ENCODE measurements at places on chromosomes 7 and 10. TPM values are rescaled to one million over a fixed set of nuclear protein-coding genes. Genes with fewer than 3 reads are reported as not detected.
A peak's percentile ranks its signal among the peaks of the same experiment; 100 is the strongest.

- peaks cover 8% of the 10 kb centered on the region for H3K4me1 ChIP-seq
- H3K27ac ChIP-seq: no peak overlapping the region
- H3K4me3 ChIP-seq: no peak overlapping the region
These were observed 42.6 kb downstream of the MAP3K8 start for GRCh38 chr10:30476511-30477155.

The TAS2R4 gene
- total RNA-seq: 1.4 TPM

GRCh38 chr7:102080434-102081243 lies 206.0 kb upstream of the SH2B2 start:
- H3K4me3 ChIP-seq: no peak overlapping the region
- H3K27ac ChIP-seq: no peak overlapping the region
- DNase-seq: no peak
- H3K27me3 ChIP-seq: no peaks in the 10 kb centered on the region
- H3K4me1 ChIP-seq: peaks cover 5% of the 10 kb centered on the region

The SFTPA2 gene
- not detected for total RNA-seq

The TCERG1L gene
- 0.20 TPM for total RNA-seq

DNA sequence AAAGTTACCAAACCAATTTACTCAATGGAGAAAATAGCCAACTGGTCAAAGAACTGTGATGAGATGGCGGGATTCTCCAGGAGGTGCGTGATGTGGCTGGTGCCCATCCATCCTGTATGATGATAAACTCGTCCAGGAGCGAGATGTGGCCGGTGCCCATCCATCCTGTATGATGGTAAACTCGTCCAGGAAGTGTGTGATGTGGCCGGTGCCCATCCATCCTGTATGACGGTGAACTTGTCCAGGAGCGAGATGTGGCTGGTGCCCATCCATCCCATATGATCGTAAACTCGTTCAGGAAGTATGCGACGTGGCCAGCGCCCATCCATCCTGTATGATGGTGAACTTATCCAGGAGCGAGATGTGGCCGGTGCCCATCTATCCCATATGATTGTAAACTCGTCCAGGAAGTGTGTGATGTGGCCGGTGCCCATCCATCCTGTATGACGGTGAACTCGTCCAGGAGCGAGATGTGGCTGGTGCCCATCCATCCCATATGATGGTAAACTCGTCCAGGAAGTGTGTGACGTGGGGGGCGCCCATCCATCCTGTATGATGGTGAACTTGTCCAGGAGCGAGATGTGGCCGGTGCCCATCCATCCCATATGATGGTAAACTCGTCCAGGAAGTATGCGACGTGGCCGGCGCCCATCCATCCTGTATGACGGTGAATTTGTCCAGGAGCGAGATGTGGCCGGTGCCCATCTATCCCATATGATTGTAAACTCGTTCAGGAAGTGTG lies 496.2 kb downstream of the DNAJB6 start:
- H3K4me1 ChIP-seq: no peaks in the 10 kb centered on the region
- H3K36me3 ChIP-seq: no peaks in the 10 kb centered on the region
- no peak for DNase-seq
- H3K27me3 ChIP-seq: no peaks in the 10 kb centered on the region

The DKK1 gene
- total RNA-seq: not detected

- H3K4me1 ChIP-seq: peaks cover 2% of the 10 kb centered on the region
- peaks cover 31% of the 10 kb centered on the region for H3K27me3 ChIP-seq
- DNase-seq: peak; percentile 55
- H3K4me3 ChIP-seq: peak within 1 kb of the TSS; percentile 57
- H3K27ac ChIP-seq: no peak within 1 kb of the TSS
- H3K36me3 ChIP-seq: no peaks in the 10 kb centered on the region
These were observed at the start of gene CFAP46 for GRCh38 chr10:132942101-132943057. Gene CFAP46, minus strand, starts transcription at chr10:132942570. Its CDS starts 86 bp downstream, at chr10:132942484.

The NKX2-3 gene
- total RNA-seq: not detected

DNA sequence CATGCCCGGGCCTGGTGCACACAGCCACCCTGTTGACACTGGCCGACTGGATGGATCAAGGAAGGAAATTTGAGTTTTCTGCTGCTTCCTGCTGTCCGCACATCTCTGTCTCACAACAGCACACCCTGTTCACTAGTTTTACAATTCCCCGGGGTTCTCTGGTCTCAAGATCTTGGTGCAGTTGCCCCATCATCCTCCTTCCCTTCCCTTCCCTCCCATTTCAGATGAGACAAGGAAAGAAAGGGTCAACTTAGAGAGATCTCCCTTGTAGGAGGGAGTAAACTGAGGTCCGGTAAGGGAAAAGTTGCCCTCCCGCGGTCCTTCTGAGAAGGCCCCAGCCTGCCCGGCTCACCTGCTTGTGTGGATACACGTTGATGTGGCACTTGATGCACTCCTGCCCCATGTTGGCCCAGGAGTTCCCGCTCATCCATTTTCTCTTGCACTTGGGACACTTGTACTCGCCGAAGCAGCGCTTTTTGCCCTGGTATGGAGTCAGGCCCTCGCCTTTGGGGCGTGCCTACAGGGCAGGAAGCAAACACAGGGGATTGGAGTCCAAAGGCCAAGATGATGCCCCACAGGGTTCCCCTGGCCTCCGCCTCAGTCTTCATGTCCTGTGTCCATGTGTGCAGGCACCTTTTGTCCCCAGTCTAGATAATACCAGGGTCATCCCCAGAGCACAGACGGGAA lies 46.8 kb downstream of the PPIF start:
- H3K4me3 ChIP-seq: no peak overlapping the region
- DNase-seq: no peak
- H3K4me1 ChIP-seq: no peaks in the 10 kb centered on the region
- no peaks in the 10 kb centered on the region for H3K36me3 ChIP-seq
- no peak overlapping the region for H3K27ac ChIP-seq
- H3K27me3 ChIP-seq: no peaks in the 10 kb centered on the region

GRCh38 chr7:106070567-106071254 lies 41.4 kb downstream of the SYPL1 start:
- H3K4me3 ChIP-seq: peak overlapping the region; percentile 85
- H3K36me3 ChIP-seq: no peaks in the 10 kb centered on the region
- peak overlapping the region; percentile 98 for H3K27ac ChIP-seq

DNA sequence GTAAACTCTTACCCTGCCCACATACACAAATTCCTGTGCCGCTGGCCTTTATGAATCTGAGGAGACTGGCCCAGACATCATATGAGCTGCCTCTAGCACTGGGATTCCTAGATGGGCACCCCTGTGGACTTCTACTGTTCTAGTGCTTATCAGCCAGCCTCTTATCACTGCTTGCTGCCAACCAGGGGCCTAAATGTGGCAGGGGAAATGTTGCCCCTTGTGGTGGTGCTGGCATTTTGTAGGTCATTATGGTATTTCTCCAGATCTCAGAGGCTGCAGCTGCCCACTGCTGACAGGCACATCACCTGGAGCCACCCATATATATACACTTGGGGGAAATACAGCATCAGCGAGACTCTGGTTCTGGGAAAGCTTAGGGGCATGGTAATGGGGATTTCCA lies 5.4 kb downstream of the SFR1 start:
- H3K4me3 ChIP-seq: no peak overlapping the region
- H3K27me3 ChIP-seq: peaks cover 6% of the 10 kb centered on the region
- peaks cover 20% of the 10 kb centered on the region for H3K4me1 ChIP-seq
- DNase-seq: no peak

GRCh38 chr10:75736889-75737579 lies 305.6 kb downstream of the LRMDA start:
- no peaks in the 10 kb centered on the region for H3K36me3 ChIP-seq
- DNase-seq: no peak
- H3K4me1 ChIP-seq: no peaks in the 10 kb centered on the region
- H3K27ac ChIP-seq: no peak overlapping the region

The CPA2 gene
- not detected for total RNA-seq

- H3K4me3 ChIP-seq: no peak overlapping the region
- no peak overlapping the region for H3K27ac ChIP-seq
- H3K27me3 ChIP-seq: peaks cover under 1% of the 10 kb centered on the region
- DNase-seq: no peak
- H3K36me3 ChIP-seq: no peaks in the 10 kb centered on the region
These were observed 114.5 kb downstream of the TMEM130 start for GRCh38 chr7:98755138-98755898.

GRCh38 chr10:84185526-84186175 lies 8.7 kb upstream of the CDHR1 start:
- no peak overlapping the region for H3K4me3 ChIP-seq
- H3K27me3 ChIP-seq: no peaks in the 10 kb centered on the region
- H3K36me3 ChIP-seq: no peaks in the 10 kb centered on the region
- no peak overlapping the region for H3K27ac ChIP-seq
- no peak for DNase-seq
- H3K4me1 ChIP-seq: peaks cover 6% of the 10 kb centered on the region

DNA sequence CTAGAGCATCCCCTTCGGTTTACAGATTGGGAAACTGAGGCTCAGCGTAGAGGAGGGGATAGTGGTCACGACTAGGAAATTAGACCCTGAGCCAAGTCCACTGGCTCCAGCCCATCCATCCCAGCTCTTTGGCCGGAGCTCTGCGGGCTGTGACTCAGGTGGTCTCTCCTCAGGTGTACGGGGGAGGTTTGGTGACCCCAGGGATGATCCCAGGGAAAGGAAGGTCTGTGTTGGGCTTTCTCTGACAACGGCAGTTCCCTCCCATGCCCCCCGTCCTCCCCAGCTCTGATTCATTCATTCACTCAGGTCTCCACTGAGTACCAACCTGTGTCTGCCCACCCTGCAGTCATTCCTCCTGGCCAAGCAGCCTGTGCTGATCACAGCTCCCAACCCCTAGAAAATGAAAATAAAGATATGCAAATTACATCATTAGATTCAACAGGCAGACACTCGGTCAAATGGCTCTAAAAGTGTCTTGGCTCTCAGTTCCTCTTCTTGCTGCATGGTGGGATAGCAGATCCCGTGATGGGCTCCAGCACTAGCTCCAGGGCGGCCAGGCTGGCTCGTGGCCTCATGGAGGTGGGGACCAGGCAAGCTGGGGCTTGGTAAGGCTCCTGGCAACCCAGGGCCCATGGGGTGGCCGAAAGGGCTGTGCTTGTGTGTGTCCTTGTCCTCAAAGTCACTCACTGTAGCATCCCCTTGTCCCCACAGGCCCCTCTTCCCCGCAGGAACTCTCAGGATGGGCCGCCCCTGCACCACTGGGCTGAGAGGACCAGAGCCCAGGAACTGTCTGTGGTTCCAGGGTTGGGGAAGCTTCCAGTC lies 37.8 kb downstream of the CLRN3 start:
- H3K27me3 ChIP-seq: peaks cover 8% of the 10 kb centered on the region
- no peak overlapping the region for H3K27ac ChIP-seq
- H3K4me3 ChIP-seq: no peak overlapping the region
- H3K36me3 ChIP-seq: no peaks in the 10 kb centered on the region
- DNase-seq: no peak

DNA sequence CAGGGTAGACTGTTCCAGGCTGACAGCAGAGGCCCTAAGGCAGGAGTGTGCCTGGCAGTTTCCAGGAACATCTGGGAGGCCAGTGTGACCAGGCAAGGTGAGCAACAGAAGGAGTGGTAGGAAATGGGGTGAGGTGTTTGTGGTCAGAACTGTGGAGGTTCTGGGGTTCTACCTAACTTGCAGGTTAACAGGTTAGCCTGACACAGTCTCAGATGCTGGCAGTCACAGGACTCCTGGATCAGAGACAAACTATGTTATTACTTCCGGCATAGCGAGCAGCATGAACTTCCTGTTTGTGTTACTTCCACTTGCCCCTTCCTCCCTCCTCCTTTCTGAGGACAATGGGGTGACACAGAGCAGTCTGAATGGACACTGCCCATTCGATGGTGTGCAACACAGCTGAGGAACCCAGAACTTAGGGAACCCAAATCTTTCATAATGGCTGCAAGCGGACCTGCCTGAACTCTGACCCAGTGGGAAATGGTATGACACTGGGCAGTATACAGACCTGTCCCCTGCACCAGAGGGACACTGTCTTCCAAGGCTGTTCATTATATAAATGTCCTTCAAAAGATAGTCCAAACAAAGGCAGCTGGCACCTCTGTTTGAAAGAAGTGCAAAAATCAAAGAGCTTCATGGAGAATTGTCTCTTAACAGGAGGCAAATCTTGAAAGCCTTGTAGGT lies 3.9 kb upstream of the SAR1A start:
- DNase-seq: peak; percentile 59
- peaks cover 5% of the 10 kb centered on the region for H3K27me3 ChIP-seq
- no peaks in the 10 kb centered on the region for H3K36me3 ChIP-seq
- peaks cover 28% of the 10 kb centered on the region for H3K4me1 ChIP-seq

Data from activated naive CD8-positive, alpha-beta T cell treated with anti-CD3 and anti-CD28 coated beads, Interleukin-2, amount 10 ng/mL, durations not matched to agents 7 days and 5 days (primary cell).